ENCODE measurements at places on chromosomes 12 and 14.

DNA sequence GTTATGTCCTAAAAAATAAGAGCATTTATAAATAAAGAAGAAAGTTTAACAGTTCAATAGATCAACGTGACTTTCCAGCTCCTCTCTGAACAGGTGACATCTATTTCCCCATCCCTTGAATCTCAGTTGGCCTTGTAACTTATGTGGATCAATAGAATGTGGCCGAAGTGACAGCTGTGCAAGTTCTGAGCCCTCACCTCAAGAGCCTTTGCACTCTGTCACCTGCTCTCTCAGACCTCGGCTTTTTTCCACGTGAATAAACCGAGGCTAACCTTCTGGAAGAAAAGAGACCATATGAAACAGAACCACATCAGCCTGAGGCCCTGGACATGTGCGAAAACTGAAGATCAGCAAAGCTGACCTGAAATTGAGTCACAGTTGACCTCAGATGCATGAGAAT lies 253.0 kb downstream of the DAD1 start:
- no peak for DNase-seq

DNA sequence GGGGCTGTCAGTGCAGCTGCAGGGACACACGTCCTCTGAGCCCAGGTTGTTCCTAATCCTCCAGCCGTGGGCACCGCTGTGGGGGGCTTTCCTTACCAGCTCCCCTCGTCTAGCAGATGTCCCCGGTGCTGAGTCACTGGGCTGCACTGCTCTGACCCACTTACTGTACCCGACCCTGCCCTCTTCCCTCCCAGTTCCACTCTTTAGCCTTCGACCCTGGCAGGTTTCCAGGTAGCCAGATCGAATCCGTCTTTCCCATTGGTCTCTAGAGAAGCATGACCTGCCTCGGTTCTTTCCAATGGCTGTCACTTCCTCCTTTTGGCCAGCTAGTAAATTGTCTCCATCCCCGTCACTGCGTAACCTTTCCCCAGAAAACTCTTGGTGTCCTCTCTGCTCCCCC lies 48.4 kb downstream of the ELK3 start:
- DNase-seq = no peak

- DNase-seq = no peak
These were observed 184.8 kb downstream of the PIK3C2G start for GRCh38 chr12:18446061-18446644.

GRCh38 chr12:31866523-31866922 lies 92.7 kb upstream of the RESF1 start:
- DNase-seq = no peak

DNA sequence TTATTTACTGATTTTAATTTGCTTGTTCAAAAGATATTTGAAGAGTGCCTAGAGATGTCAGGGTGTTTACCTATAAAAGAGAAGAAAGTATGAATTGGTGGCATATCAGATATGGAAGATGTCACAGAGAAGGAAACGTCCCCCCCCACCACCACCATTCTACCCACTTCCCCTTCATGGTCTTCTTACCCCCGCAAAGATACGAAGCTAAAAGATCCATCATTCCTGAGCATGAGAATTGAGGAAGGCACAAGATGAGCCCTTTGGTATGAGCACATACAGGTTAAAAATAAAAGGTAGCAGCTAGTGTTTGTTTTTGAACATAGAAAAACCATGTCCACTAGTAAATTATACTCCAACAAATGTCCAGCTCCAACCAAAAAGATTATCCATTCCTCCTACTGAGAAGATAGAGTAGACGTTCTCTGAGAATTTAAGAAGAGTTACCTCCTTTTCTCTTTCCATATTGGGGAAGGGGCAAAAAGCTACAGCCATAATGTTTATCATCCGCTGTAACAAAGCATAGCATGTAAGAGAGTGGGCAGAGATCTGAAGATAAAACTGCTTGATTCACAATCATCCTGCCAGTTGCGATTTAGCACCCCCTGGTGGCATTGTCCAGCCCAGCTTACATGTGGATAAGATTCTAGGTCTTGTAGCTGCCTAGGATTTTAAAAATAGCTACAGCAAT lies 29.1 kb downstream of the NFYB start:
- DNase-seq = peak; percentile 42

- DNase-seq = no peak
These were observed 367 bp downstream of the GALNT16 start for GRCh38 chr14:69260190-69260860.

- DNase-seq = no peak
These were observed 48.0 kb downstream of the AKAP6 start for GRCh38 chr14:32377046-32377646.
